ENCODE measurements at places on chromosomes 7 and 10.

DNA sequence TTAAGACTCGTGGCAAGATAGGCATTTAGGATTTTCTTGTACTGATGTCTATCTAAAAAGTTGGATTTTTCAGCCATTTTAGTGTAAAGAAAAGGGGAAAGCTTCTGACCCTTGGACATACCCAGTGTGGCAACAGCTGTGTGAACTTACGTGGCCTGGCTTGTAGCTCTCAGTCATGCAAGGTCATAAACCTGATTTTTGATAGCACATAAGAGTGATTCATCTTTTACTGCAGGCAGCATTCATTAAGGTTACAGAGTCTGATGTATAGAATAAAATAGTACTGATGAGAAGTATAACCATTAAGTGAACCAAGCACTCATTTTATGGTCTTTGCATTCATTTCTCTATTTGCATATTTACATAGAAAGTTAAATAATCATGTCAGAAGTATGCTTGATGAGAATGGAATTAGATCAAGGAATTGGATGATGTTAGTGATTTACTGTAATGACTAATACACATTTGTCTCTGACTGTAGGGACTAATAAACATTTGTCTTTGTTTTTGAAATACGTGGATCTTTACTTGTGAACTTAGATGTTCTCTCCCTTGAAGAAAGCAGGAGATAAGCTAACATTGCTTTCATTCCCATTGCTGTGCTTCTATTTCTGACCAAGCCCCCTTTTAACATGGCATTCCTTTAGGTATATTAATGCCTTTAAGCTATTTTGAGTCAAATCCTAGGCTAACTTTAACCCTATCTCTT lies 88.2 kb downstream of the GSDME start:
- no peaks in the 10 kb centered on the region for H3K36me3 ChIP-seq
- no peaks in the 10 kb centered on the region for H3K27me3 ChIP-seq
- H3K27ac ChIP-seq: peak overlapping the region; percentile 4

DNA sequence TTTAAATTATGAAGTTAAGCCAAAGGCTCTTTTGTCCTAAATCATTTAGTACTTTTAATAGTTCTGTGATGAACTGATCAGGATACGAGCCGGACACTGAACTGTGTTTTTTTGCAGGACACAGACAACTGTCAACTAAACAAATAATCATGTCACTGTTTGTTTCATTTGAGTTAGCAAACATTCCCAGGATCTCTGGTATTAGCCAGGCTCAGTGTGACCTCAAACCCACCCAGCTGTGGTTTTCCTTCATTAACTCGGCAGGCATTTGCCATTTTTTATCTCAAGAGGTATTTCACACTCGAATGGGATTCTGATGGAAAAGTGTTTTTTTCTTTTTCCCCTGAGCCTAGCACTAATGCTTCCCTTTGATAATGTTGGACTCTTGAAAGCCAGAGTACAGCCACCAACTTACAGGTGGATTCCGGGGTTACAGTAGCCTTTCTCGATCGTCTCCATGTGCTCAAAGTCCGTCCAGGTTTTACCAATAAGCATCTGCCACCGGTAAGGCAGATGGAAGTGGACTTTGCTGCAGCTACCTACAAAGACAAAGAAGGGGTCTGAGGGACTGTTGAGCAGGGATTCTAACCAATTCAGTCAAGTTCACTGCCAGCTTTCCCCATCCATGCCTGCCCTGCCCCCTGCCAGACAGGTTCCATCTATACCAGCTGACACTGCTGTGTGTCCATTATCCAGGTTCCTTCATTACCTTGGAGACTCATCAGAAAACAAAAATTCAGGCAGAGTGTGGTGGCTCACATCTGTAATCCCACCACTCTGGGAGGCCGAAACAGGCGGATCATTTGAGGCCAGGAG lies 33.4 kb downstream of the ZC3HAV1 start:
- H3K27ac ChIP-seq: no peak overlapping the region
- peaks cover 57% of the 10 kb centered on the region for H3K36me3 ChIP-seq
- DNase-seq: no peak
- H3K4me3 ChIP-seq: no peak overlapping the region
- no peaks in the 10 kb centered on the region for H3K4me1 ChIP-seq

DNA sequence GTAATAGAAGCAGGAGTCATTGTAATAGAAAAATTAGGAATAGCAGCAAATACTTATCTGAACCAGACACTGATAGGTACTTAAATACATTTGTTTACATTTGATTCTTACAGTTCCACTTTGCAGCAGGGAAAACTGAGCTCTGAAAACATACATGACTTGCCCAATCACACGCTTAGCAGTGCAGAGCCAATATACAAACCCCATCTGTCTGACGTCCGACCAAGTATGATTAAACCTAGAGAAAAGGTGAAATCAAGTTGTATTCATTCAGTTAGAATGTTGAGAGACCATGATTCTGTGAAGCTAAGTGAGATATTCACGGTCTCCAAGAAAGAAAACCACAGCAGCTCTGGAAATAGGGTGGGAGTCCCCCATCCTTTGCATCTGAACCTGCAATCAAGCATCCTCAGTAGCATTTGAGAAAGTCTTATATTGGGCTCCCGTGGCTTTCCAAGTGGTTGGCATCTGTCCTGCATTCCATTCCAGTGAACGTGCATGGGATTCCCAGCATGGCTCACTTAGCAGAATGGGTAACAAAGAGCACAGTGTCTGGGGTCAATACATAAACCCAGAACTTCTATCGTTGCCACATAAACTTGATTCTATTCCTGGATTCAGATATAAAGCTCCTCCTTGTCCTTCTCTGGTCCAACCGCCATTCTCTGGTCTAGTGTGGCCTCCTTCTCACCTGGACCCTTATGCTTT lies 148.7 kb upstream of the RSU1 start:
- no peaks in the 10 kb centered on the region for H3K36me3 ChIP-seq
- DNase-seq: no peak
- no peaks in the 10 kb centered on the region for H3K27me3 ChIP-seq

DNA sequence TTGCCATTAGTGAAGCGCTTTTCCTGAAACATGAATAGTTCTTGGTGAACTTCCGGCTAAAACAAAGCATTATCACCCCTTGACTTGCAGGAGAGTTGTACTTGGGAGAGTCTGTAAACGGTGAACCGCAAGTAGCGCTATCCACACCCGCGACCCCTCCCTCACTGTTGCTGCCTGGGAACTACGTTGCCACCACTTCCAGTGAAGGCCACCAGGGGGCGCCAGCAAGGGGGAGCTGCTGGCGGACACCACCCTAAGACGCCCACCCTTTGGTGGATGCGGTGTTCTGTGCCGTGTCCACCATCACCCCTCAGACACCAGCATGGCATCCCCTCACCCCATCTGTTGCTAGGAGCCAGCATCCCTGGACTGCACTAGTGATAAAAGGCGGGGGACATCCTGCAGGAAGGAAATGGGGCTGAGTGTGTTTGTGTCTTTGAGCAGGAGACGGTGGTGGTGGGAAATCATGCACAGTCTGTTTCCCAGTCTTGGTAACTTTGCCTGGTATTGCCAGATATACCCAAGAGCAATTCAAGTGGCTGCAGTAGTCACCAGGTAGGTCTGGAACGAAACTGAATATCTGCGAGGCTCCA lies 298.2 kb downstream of the FRMD4A start:
- no peaks in the 10 kb centered on the region for H3K27me3 ChIP-seq
- H3K27ac ChIP-seq: no peak overlapping the region

- H3K27me3 ChIP-seq: peaks cover 3% of the 10 kb centered on the region
- H3K36me3 ChIP-seq: no peaks in the 10 kb centered on the region
- H3K4me3 ChIP-seq: no peak overlapping the region
- no peak overlapping the region for H3K27ac ChIP-seq
These were observed 174.0 kb downstream of the GFRA1 start for GRCh38 chr10:116099023-116099420.

DNA sequence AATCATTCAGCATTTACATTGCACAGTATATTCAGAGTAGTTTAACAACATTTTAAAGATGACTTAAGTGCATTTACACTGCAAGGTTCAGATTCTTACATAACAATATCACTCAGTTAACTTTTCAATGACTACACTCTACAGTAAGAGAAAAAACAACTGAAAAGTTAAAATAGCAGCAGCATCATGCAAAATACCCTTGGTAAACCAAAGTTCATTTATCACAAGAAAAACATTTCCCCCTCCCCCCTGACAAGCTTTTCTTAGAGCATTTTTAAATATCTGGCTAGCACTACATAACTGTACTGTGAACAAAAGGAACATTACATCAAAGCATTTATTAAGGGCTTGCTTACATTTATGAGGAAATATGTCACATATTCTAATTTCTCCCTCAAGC lies 179.5 kb upstream of the HGF start:
- H3K27ac ChIP-seq: no peak overlapping the region
- H3K4me3 ChIP-seq: no peak overlapping the region
- H3K27me3 ChIP-seq: no peaks in the 10 kb centered on the region
- no peak for DNase-seq

- no peak overlapping the region for H3K27ac ChIP-seq
- no peaks in the 10 kb centered on the region for H3K36me3 ChIP-seq
- H3K4me1 ChIP-seq: no peaks in the 10 kb centered on the region
- DNase-seq: no peak
- no peak overlapping the region for H3K4me3 ChIP-seq
- no peaks in the 10 kb centered on the region for H3K27me3 ChIP-seq
These were observed 39.8 kb upstream of the EPC1 start for GRCh38 chr10:32386623-32387260.

- no peaks in the 10 kb centered on the region for H3K36me3 ChIP-seq
- no peaks in the 10 kb centered on the region for H3K4me1 ChIP-seq
- no peak for DNase-seq
- H3K27ac ChIP-seq: no peak overlapping the region
- H3K4me3 ChIP-seq: no peak overlapping the region
These were observed 102.1 kb downstream of the CRPPA start for GRCh38 chr7:16318989-16319915.

DNA sequence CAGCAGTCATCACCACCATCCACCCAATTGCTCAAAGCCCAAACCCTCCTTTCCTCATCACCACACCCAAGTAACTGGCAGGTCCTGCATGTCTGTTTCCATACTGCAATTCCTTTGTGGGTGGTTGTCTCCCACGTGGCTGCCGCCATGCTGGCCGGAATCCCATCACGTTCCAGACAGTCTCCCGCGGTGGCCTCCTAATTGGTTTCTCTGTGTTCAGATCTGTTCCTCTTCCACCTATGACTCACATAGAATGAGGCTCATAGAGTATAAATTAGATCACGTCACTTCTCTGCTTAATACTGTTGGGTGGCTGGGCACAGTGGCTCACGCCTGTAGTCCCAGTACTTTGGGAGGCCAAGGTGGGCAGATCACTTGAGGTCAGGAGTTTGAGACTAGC lies 813.0 kb downstream of the TYW1 start:
- no peaks in the 10 kb centered on the region for H3K36me3 ChIP-seq
- no peak overlapping the region for H3K27ac ChIP-seq
- no peaks in the 10 kb centered on the region for H3K4me1 ChIP-seq
- DNase-seq: no peak

- H3K4me3 ChIP-seq: no peak overlapping the region
- no peaks in the 10 kb centered on the region for H3K36me3 ChIP-seq
- no peak for DNase-seq
- no peak overlapping the region for H3K27ac ChIP-seq
- H3K27me3 ChIP-seq: no peaks in the 10 kb centered on the region
These were observed 29.1 kb upstream of the NRBF2 start for GRCh38 chr10:63103971-63104409.

- H3K4me1 ChIP-seq: no peaks in the 10 kb centered on the region
- H3K36me3 ChIP-seq: no peaks in the 10 kb centered on the region
- no peaks in the 10 kb centered on the region for H3K27me3 ChIP-seq
- H3K27ac ChIP-seq: no peak overlapping the region
- DNase-seq: no peak
These were observed 246.2 kb downstream of the CCDC7 start for GRCh38 chr10:32692174-32692573.

DNA sequence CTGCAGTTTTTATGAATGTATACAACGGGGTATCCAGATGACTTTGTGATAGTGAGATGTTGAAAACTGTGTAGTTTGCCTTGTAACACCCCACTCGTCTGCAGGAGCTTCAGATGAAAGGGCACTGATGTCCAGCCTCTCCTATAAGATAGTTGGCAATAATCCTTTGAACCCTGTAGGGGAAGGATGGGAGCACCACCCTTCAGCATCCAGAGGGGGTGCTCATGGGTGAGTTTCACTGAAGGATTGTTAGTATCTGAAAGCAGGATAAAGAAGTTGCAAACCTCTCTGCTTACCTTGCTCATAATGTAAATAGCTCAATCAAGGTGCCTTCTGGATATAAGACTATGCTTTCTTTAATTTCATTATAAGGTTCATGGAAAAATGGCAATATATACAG lies 201.5 kb downstream of the TMEM178B start:
- DNase-seq: no peak
- no peaks in the 10 kb centered on the region for H3K4me1 ChIP-seq
- H3K27ac ChIP-seq: no peak overlapping the region
- no peaks in the 10 kb centered on the region for H3K36me3 ChIP-seq
- H3K27me3 ChIP-seq: no peaks in the 10 kb centered on the region

- H3K4me3 ChIP-seq: no peak overlapping the region
- no peaks in the 10 kb centered on the region for H3K27me3 ChIP-seq
- H3K27ac ChIP-seq: no peak overlapping the region
- peaks cover 13% of the 10 kb centered on the region for H3K36me3 ChIP-seq
- H3K4me1 ChIP-seq: no peaks in the 10 kb centered on the region
These were observed 57.3 kb upstream of the CAMK2B start for GRCh38 chr7:44382459-44383265.

GRCh38 chr7:145009876-145010275 lies 174.0 kb upstream of the TPK1 start:
- DNase-seq: no peak
- no peak overlapping the region for H3K4me3 ChIP-seq
- no peaks in the 10 kb centered on the region for H3K27me3 ChIP-seq
- no peak overlapping the region for H3K27ac ChIP-seq

GRCh38 chr7:43307522-43307921 lies 195.1 kb downstream of the HECW1 start:
- no peak for DNase-seq
- H3K27ac ChIP-seq: no peak overlapping the region
- no peaks in the 10 kb centered on the region for H3K27me3 ChIP-seq
- no peaks in the 10 kb centered on the region for H3K36me3 ChIP-seq
- H3K4me3 ChIP-seq: no peak overlapping the region
- no peaks in the 10 kb centered on the region for H3K4me1 ChIP-seq

GRCh38 chr7:71594736-71595135 lies 462.8 kb downstream of the GALNT17 start:
- H3K36me3 ChIP-seq: no peaks in the 10 kb centered on the region
- H3K4me3 ChIP-seq: no peak overlapping the region
- no peaks in the 10 kb centered on the region for H3K27me3 ChIP-seq

GRCh38 chr7:12949060-12949931 lies 261.9 kb downstream of the ARL4A start:
- H3K27ac ChIP-seq: no peak overlapping the region
- no peaks in the 10 kb centered on the region for H3K36me3 ChIP-seq
- H3K27me3 ChIP-seq: no peaks in the 10 kb centered on the region
- no peak for DNase-seq

- H3K27me3 ChIP-seq: no peaks in the 10 kb centered on the region
- no peaks in the 10 kb centered on the region for H3K4me1 ChIP-seq
- H3K36me3 ChIP-seq: no peaks in the 10 kb centered on the region
These were observed 706.4 kb downstream of the SORCS3 start for GRCh38 chr10:105347487-105347886.
